ENCODE measurements at places on chromosomes 7 and 10. TPM values are rescaled to one million over a fixed set of nuclear protein-coding genes. Genes with fewer than 3 reads are reported as not detected.
A peak's percentile ranks its signal among the peaks of the same experiment; 100 is the strongest.

Gene FAM170B
- total RNA-seq = 0.15 TPM

Gene AGMO
- total RNA-seq = not detected

Gene HOXA4
- not detected for total RNA-seq

GRCh38 chr7:3128857-3129490 lies 85.3 kb upstream of the CARD11 start:
- no peak for DNase-seq

Gene KLF14
- total RNA-seq = not detected

- DNase-seq = no peak
Measured at GRCh38 chr7:18829858-18830285, 287.6 kb downstream of the TWIST1 start.

GRCh38 chr7:158395780-158396278 lies 191.8 kb downstream of the PTPRN2 start:
- DNase-seq = no peak

Gene TRIM50
- not detected for total RNA-seq

Gene TBC1D12
- total RNA-seq = 0.28 TPM

- peak; percentile 87 for DNase-seq
Measured at GRCh38 chr7:148698397-148699023, at the start of gene CUL1. Gene CUL1 (plus strand): TSS chr7:148698903. CDS start chr7:148730123, 31,220 bp downstream.

DNA sequence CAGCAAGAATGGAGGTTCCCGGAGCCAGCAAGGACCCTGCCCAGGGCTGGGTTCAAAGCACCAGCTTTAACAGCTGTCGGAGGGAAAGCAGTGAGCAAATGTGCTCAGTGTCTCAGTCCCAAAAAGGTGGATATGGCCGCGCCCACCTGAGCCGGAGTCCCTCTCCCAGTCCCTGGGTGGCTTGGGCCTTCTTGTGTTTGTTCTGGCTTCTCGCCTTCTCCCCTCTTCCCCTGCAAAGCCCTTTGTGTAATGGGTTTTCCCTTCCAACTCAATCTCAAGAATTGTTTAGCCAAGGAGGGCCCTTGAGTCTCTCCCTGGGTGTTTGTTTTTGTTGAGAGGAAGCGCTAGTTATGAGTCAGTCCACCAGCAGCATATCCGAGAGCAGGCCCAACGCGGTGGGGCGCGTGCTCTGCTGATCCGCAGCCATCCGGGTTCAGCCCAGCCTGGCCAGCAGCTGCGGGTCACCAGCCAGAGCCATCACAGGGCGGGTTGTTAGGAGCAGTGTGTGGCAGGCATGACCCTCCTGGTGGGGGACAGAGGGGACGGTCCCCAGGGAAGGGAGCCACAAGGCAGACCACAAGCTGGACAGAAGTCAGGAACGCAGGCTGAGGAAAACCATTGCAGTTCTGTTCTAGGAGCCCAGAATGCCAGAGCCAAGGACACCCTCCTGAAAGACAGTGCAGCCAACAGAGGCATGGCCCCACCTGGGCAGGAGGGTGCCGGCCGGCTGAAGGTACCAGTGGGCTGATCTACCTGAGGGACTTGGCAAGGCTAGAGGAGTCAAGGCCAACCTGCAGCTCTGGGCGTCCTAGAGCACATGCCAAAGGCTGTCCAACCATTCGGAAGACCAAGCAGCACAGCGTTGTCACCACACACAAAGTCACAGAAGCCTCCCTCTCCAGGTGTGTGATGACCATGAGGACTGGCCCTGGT lies 21.3 kb downstream of the CALML3 start:
- DNase-seq = no peak

DNA sequence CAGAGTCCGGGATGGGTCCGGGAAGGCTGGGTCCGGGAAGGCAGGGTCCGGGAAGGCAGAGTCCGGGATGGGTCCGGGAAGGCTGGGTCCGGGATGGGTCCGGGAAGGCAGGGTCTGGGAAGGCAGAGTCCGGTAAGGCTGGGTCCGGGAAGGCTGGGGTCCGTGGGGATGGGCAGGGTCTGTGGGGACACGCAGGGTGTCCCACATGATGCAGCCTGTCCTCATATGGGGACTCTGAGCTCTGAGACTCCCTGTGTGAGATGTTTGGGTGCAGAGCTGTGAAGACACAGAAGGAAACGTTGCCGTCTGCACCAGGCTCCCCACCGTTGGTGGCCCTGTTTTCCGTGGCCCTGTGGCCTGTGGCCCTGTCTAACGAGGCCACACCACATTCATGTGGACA lies 45.7 kb upstream of the ADGRA1 start:
- DNase-seq = no peak

Gene ADARB2
- 2.5 TPM for total RNA-seq

DNA sequence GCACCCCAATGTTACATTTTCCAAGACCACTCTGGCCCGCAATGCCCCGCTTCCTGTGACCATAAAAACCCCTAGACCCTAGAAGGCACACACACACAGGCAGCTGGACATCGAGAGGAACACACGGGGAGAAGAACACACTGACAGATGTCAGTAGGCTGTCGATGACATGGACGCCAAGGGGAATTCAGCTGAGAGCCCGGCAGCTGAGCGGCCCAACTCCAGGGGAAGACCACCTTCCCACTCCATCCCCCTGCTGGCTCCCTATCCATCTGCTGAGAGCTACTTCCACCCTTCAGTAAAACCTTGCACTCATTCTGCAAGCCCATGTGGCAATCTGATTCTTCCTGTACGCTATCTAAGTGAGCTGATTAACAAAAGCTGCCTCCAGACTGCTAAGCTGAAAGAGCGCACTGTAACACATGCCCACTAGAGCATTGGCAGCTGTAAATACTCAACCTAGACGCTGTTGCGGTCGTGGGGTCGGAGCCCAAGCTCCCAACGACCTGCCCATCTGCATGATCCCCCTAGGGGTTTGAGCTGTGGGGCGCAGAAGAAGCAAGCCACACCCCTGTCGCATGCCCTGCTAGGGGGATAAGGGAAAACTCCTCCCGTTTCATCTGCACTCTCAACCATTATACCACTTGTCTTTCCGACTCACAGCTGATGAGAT lies 843.6 kb upstream of the POT1 start:
- DNase-seq = no peak

DNA sequence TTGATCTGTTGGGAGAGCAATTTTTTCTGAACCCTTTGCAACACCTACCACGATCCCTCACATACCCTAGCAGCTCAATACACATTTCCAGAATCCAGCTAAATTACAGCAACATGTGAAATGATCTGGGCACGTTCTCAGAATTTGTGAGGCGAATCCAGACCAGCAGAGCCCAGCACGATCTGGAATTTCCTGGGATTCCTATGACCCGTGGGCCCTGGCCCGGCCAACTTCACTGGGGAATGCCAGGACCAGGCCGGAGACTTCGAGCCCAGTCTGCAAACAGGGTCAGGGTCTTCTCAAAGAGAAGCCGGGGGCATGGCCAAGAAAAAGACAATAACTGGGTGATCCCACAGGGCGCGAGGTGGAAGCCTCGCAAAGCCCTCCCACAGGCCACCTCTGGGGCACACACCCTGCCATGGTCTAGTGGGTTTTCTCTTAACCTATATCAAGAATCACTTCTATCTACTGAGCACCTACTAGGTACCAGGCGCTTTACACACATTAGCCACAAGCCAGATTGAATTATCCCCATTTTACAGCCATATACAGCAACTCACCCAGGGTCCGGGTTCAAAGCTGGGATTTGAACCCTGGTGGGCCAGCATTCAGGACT lies 33.8 kb downstream of the FAM53B start:
- DNase-seq = no peak

Gene CFAP70
- total RNA-seq = 0.28 TPM

Gene PPIA
- total RNA-seq = 2,102 TPM

DNA sequence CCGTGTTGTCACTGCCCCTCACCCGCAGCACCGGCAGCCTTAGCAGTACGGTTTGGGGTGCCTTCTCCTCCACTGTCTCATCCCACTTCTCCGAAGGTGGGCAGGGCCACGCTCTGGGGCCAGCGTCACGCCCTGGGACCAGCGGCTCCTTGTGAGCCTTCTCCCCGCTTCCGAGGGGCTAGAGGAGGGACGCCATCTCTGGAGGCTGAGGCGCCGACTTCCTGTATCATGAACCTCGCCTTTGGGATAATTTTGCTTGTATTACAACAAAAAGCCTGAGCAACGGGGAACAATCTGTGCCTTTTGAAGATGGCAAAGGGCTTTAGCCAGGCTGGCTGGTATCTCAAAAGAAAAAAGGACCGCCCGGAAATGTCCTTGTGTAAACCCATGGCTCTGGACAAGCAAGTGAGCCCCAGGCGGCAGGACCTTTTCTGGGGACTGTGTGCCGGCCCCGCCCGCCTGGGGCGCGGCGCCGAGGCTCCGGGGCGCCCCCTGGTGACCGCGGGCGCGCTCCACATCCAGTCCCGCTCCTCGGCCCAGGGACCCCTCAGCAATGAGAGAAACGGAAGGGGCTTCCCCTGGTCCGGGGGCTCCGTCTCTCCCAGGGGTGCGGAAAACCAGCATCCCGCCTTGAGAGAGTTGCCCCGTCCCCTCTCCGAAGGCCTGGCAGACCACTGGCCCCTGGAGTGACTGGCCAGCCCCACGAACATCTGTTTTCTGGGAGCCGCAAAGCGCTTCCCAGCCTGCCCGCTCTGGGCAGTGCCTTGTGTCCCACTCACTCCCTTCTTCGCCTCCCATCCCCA lies 3.8 kb downstream of the DEPP1 start:
- peak; percentile 75 for DNase-seq

Gene ADAP1
- total RNA-seq = 11.1 TPM

DNA sequence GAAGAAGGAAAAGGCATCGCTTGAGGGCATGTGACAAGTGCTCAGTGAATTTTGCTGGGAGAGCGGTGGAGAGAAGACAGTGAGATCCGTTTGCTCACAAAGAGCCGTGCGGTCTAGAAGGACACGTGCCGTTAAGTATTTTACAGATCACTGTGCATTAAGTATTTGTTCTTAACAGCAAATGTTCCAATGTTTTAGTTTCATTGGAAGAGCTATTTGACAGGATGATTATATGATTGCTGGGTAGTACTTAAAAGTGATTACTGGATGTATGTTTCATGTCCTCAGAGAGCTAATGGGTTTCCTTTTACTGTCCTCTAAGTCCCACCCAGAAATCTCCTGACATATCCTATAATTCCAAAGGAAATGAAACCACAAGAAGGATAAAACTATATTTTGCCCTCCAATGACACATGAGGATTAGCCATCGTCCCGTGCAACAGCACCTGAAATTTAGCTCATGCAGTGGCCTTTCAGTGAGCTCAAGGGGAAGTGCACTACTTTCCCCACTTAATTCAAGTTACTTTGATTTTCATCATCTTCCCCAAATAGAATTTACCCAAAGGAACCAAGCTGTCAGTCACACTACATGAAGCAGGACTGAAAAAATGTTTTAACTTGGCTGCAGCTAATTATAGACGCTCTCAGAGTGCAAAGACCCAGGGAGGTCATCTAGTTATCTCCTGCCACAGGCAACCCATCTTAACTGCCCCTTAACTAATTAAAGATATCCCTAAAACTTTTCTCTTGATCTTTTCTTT lies 80.3 kb downstream of the KLF6 start:
- DNase-seq = no peak

Gene OR2A12
- total RNA-seq = not detected

DNA sequence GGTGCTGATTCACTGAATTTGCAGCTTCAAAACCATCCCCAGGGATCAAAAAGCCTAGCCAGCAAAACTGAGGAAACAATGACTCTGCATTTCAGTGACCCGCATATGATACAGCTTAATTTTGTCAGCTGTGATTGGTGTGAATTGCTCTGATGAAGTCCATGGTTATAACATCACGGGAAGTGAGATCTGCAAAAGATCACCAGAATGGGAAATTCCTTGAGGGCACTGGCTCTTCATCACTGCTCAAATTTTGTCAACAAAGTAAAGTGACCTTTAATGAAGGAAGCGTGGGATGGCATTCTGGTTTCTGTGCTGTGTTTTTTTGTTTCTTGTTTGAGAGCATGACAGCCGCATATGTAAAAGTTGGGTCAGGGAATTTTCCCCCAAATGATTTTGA lies 745.9 kb downstream of the GATA3 start:
- no peak for DNase-seq

Gene GIMAP5
- total RNA-seq = 84.3 TPM

DNA sequence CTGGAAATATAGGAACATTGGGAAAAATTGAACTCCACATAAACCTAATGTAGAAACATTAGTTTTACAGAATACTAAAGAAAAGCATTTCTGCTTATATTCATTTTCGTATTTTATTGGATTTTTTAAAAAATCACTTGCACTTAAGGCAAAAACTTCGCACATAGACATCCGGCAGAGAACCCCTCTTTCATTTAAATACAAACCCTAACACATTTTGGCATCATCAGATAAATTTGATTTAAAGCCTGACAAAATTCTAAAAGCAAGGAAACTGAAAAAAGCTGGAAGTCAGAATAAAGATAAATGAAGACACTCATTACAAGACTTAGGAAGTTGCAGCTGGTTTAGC lies 396 bp upstream of the EXOC4 start:
- no peak for DNase-seq

DNA sequence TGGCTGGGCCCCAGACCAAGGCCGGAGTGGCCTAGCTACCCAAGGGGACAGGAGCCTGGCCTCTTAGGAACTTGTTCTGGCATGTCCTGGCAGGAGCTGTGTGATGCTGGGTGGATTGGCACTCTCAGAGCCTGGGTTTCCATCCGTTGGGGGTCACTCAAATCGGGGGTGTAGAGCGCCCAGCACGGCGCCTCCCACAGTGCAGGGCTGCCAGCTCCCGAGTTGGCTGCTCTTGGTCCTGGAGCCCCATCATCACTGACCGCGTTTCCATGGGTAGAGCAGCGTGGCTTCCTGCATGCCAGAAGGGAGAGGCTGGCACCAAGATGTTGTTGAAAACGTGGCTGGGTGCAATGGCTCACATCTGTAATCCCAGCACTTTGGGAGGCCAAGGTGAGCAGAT lies 70.3 kb downstream of the UNCX start:
- DNase-seq = no peak

DNA sequence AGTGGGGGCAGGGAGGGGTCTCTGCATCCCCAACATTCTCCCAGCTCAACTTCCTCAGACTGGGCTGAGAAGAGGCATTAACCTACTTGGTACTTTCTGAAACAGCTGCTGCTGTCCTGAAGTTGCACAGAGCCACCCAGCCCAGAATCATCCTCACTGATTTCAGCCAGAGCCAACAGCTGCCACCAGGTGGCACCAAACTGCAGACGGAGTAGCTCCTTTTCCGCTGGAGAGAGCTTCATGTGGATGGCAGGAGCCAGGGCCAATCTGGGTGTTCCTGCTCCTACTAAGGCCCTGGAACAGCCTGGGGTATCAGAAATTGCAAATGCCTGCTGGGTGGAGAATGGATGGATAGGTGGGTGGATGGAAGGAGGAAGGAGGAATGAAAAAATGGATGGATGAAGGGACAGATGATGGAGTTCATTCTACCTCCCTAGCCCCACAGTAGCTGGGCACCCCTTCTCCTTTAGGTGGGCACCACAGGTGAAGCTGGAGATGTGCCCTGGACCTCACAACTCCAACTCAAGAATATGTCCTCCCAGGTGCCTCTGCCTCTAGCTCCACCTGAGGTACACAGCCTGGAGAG lies 11.8 kb upstream of the DRGX start:
- DNase-seq = peak; percentile 79

Gene BRI3
- 49.9 TPM for total RNA-seq

Gene CCDC3
- 0.23 TPM for total RNA-seq

- DNase-seq = no peak
Measured at GRCh38 chr7:64996305-64996704, 5.5 kb upstream of the ZNF117 start.

Gene C10orf90
- not detected for total RNA-seq

GRCh38 chr10:119221666-119222065 lies 14.3 kb downstream of the GRK5 start:
- no peak for DNase-seq

Gene SPDYE2B
- 0.15 TPM for total RNA-seq

Gene GTF2I
- 143 TPM for total RNA-seq
